ENCODE measurements at places on chromosomes 2 and 18.

DNA sequence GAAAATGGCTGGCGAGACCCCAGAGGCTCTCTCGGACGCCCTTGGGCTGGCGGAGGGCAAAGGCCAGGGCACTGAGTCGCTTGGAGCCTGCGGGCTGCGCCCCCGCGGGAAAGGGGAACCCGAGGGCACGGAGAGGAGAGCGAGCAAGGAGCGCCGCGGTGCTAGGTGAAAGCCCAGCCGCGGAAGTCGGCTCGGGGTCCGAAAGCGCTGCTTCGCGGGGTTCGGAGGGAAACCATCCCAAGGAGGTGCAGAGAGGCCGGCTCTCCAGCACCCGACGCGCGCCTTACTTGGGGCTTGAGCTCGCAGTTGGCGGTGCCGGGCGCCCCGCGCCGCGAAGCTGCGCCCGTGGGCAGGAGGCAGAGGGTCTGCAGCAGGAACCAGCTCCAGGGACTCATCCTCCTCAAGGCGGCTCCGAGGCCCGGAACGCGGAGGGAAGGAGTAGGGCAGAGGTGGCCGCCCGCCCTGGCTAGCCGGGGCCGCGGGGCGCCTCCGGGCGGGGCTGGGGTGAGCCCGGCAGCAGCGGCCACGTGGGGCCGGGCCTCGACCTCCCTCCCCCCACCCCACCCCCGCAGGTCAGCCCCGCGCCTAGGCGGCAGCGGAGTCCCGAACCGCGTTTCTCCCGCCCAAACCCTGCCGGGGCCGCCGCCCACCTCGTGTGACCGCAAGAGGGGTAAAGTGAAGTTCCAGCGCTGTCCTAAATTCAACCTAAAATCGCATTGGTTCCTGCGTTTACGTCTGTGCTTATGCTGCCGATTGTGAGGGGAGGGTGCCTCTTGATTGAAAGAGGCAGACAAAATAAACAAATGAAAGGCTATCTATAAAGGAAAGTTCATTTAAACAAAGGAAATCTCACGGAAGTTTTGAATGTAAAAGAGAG lies at the start of gene TRABD2A:
Gene TRABD2A (minus strand): TSS at position 440 of the 877 bp plus-strand sequence. CDS start 45 bp downstream, at position 395.
- no peak for DNase-seq

DNA sequence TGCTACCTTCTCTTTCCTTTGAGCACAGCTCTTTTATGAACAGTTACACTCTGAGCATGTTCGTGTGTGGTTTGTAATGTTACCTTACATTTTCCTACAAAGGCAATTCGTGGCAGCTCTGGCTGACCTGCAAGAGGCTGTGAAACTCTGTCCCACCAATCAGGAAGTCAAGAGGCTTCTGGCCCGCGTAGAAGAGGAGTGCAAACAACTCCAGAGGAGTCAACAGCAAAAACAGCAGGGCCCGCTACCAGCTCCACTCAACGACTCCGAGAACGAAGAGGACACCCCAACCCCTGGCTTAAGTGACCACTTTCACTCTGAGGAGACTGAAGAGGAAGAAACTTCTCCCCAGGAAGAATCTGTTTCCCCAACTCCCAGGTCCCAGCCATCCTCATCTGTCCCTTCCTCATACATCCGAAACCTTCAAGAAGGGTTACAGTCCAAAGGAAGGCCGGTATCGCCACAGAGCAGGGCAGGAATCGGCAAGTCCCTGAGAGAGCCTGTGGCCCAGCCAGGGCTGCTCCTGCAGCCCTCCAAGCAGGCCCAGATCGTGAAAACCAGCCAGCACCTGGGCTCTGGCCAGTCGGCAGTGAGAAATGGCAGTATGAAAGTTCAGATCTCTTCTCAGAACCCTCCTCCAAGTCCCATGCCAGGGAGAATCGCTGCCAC lies 56.9 kb downstream of the WDSUB1 start:
- DNase-seq, result no peak

DNA sequence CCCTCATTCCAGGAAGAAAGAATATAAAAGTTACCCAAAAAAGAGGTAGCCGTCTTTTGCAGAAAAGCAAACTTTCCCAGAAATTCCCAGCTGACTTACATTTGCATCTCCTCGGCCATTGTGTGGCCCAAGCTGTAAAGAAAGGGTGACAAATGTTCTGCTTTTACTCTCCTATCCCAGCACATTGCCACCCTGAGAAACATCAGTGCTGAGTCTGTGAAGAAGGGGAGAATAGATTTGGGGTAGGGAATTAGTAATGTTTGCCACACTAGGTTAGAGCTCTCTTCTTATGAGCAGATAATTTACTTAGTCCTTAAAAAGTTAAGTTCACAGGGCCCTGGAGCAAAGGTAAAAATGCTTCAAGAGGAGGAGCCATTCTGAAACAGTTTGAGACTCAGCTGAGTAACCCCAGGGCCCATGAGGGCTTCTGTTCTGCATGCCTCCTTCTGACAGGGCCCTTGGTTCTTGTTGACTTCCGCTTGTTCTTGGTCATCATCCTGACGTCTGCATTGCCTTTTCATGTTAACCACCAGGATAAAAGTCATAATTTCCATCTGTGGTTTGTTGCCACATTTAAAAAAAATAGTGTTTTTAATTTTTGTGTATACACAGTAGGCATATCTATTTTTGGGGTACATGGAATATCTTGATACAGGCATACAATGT lies 550.7 kb downstream of the RNF144A start:
- no peak for DNase-seq

DNA sequence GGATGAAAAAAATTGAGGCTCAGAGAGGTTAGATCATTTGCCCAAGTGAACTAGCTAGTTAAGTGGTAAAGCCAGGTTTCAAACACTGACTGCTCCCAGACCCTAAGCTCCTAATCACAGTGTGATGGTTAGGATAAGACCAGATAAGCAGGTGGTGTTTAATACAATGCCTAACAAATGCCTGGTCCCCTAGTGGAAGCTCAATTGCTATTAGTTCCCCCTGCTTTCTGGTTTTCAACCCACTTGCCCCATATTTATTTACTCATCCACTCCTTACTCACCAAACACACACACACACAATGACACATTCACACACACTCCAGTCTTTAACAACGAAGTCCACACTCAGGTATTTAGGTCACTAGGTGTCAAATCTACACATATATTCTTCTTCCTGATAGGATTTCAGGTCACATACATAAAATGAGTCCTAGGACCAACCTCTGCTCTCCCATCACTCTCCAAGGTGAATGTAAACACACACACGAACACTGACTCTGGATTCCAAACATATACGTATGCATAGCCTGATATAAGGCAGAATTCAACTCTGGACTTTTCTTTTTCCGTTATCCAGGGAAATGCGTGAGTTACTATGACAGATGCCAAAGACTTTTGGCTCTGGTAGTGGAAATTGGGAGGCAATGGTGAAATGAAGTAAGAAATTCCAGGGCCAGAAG lies 73.6 kb upstream of the TSPYL6 start:
- no peak for DNase-seq

- DNase-seq, result no peak
Observed at GRCh38 chr2:181223234-181223633, 234.0 kb upstream of the ITGA4 start.

DNA sequence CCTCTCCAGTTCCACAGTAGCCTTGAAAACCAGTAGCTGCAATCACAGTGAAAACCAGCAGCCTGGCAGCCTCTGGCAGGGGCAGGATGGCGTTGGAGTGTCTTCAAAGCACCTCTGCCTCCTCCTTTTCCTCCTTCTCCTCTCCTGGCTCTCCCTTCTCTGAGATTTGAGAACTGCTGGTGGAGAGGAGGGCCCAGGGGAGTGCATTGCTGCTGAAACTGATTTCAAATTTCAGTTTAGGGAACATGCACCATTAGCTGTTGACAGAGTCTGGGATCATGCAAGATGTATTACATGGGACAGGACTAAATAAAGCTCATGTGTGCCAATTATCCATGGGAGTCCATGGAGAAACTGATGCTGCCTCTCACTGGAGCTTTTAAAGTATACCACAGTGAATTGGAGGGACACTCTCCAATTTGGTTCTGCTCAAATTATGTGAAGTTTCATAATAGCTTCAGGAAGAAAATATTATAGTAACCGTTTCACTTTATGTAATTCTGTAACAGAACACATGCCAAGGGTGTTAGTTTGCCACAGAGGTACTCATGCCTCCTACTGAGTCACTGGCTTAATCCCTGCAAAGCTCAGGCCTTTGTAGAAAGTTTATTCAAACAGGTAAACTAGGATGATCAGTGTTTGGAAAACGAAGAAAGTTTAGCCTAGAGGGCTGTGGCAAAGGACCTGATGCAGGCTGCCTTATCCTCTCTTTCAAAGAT lies 146.1 kb downstream of the PRPF40A start:
- no peak for DNase-seq

- DNase-seq, result no peak
Observed at GRCh38 chr2:165462443-165462842, 7.1 kb upstream of the CSRNP3 start.

GRCh38 chr2:158600155-158600802 lies 143.5 kb downstream of the PKP4 start:
- no peak for DNase-seq

DNA sequence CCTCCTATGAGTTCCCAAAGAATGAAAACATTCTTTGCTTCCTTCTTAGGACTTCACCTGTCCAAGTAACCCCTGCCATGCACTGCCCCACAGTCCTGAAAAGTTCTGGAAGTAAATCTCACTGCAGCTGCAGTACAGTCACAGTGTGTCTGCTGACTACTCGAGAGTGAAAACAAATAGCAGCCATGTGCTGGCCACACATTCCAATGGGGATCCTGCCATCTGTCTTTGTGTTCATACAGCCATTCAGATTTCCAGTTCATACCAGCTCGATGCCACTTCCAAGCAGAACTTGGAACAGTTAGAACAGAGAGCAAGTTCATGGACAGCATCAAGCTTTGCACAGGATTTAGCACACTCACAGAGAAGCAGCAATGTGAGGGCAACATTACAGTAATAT lies 629.9 kb upstream of the ACVR2A start:
- DNase-seq, result no peak

DNA sequence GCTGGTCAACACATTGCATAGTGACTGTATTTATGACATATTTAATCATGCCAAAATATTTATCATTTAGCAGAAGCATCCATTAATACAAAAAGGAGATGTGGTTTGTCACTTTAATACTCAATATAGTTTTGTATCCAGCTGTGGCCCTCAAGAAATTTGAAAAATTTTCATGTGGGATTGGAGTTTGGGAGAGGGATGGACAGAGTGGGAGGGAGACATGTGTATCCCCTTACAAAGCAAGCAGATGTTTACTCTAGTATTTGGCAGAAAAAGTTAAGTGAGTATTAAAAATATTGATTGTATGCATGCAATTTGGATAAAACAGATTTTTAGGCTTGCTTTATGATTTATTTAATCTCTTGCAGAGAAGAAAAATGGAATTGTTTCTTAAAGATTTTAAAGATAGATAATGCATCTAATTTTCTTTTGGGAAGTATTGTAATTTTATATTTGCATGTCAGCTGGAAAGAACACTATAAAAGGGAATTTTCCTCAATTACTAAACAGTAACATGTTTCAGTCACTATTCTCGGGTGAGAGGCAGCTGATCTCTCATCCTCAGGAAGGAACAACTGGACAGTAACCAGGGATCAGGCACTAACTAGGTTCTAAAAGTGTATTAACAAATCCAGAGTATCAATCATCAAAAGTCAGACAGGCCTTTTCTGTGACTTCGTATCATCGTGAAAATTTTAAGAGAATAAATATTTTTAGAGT lies 1184.7 kb upstream of the NXPH2 start:
- DNase-seq, result no peak

GRCh38 chr2:10772201-10772867 lies 40.3 kb downstream of the PDIA6 start:
- DNase-seq, result no peak

- no peak for DNase-seq
Observed at GRCh38 chr2:161754379-161754778, 130.2 kb downstream of the SLC4A10 start.

DNA sequence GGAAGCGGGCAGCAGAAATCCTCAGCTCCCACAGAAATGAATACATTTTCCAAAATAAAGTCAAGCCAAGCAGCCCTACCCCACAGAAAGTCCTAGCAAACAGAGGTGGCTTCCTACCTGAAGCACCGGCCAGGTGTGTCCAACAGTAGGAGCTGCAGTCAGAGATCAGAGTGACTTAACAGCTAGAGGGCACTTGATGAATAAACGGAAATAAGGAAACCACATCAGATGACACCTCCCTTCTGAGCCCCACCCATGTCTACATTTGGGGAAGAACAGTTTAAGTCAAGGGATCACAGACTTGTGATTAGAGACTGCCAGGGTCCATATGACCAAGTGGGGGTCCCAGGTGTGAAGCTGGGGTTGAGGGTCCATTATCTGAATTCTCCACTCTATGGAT lies at the start of gene CXCR1:
Gene CXCR1 (minus strand): TSS at position 172 of the 400 bp plus-strand sequence. CDS start 1,751 bp downstream, outside the sequence.
- no peak for DNase-seq

DNA sequence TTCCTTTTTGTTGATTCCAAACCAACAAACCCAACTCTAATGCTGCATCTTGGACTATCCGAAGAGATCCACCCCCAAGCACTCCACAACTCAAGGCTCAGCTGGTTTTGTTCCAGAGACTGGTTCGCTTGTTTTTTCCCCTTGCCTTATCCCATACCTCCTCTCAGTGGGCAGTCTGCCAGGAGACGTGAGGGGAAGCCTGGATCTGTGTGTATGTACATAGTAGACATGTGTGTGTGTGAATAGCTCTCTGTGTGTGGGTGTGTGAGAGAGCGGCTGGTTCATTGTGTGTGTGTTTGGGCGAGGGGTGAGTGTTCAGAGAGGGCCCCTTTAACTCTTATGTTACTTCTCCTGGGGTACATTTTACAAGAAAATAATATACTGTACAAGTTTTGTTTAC lies 94.4 kb downstream of the NRP2 start:
- no peak for DNase-seq

DNA sequence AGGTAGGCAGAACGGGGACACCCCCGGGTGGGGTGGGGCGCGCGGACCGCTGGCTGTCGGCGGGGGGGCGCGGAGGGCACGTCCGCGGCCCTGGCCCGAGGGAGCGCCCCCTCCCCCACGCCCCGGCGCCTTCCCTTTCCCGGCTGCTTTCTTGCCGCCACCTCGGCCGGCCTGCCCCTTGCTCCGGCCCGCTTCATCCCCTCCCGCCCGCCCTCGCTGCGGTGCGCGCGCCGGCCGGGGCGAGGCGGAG lies 443 bp downstream of the VAPA start:
- DNase-seq, result no peak

DNA sequence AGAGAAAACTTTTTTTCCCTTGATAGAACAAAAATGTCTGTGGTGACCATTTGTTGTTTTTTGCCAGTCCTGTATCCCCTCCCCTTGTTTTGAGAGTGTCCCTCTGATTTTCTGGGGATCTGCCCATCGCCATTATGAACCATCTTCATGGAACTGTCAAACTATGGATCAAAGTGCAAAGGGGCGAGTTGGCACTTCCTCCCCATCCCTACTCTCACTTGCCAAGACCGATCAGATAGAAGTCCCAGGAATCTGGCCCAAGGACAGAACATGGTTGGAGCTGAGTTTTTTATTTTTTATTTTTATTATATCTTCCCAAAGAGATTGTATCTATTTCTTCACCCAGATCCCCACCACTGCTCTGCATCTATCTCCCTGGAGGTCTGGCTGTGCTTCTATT lies 221.4 kb downstream of the IKZF2 start:
- DNase-seq, result no peak

GRCh38 chr2:238720232-238720672 lies 127.6 kb upstream of the TWIST2 start:
- DNase-seq, result no peak

DNA sequence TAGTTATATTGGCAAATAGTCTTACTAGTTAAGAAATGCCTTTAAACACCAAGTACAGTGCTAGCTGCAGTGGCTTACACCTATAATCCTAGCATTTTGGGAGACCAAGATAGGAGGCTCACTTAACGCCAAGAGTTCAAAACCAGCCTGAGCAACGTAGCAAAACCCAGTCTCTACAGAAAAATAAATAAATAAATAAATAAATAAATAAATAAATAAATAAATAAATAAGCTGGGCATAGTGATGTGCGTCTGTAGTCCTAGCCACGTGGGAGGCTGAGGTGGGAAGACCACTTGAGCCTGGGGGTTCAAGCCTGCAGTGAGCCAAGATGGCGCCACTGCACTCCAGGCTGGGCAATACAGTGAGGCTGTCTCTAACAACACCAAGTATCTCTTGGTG lies 158.6 kb upstream of the ALPP start:
- no peak for DNase-seq
